ENCODE measurements at places on chromosomes 16 and 17.
A peak's percentile ranks its signal among the peaks of the same experiment; 100 is the strongest.

GRCh38 chr16:48110982-48111381 is 44.8 kb downstream of the ABCC12 start:
- no peak for DNase-seq

DNA sequence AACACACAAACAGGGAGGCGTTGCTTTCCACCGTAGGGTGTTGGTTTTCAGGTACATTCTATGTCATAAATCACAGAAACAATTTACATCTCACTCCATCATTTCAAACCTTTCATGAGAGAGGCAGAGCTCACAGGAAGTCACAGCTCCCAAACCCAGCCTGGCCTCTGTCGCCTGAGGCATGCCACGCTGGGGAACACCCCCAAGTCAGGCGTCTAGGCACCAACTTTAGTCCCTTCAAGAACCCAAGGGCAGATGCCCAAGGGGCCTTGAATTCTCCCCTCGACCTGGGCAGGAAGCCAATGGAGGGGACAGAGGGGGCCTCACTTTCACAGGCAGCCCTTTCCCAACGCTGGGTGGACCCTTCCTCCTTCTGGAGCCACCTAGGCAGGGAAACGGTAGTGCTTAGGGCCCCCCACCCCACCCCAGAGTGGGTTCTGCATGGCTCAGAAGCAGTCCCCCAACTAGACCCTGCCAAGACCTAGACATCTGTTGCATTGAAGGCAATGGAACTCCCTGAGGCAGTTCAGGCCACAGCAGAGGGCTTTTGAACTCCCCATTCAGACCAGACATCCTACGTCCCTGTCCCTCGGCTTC is 10.6 kb downstream of the TBX4 start:
- peak; percentile 66 for DNase-seq

- DNase-seq = no peak
These were observed 158.0 kb upstream of the HS3ST3A1 start for GRCh38 chr17:13759518-13760335.

DNA sequence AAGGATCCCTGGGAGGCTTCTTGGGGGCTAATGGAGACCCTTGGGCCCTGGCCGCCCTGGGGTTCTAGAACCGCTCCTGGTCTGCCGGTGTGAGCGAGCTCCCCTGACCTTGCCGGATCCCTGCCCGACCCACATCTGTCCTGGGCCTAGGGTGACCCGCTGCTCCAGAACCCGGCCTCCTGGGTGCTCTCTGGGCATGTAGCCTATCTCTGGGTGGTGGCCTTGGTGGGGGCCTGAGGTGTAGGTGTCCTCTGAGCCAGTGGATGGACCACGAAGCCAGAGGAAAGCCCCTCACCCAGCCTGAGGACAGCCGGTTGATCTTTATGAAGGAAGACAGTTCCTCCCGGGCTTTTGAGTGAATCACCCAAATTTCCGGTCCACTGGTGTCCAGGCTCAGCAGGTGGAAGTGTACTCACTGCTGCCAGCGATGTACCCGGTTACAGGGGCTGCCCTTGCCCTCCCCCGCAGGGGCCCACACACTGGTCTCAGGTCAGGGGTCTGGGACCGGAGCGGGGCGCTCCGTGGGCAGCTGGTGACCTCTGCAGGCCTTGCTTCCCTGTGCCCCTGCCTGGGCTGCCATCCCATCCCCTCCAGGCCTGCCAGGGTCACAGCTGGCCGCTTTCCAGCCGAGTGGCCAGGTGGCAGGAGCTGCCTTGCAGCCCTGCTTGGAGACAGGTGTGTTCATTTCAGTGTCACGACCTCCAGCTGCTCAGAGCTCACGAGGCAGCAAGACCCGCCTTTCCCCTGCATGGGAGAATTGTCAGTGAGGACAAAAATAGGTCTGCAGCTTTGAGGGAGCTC is 10.5 kb upstream of the GSE1 start:
- peak; percentile 73 for DNase-seq

Data from NCI-H1417 (cell line).